ENCODE measurements at places on chromosomes 7 and 10.

DNA sequence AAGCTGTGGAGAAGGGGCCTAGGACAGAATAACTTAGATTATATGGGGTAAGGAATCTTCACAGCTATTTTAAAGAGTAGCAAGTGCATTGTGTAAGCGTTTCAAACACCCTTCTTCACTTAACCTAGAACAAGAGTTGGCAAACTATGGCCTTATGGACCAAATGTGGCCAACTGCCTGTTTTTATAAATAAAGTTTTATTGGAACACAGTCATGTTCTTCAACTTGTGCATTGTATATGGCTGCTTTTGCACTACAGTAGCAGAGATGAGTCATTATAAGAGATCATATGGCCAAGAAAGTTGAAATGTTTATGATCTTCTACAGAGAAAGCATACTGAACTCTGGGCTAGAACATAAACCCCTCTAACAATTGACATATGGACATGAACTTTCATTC is 187.8 kb downstream of the ETV1 start:
- DNase-seq = no peak

GRCh38 chr7:6360841-6361240 is 86.9 kb downstream of the DAGLB start:
- no peak for DNase-seq

GRCh38 chr10:17076626-17077345 is 52.8 kb downstream of the CUBN start:
- DNase-seq = no peak

DNA sequence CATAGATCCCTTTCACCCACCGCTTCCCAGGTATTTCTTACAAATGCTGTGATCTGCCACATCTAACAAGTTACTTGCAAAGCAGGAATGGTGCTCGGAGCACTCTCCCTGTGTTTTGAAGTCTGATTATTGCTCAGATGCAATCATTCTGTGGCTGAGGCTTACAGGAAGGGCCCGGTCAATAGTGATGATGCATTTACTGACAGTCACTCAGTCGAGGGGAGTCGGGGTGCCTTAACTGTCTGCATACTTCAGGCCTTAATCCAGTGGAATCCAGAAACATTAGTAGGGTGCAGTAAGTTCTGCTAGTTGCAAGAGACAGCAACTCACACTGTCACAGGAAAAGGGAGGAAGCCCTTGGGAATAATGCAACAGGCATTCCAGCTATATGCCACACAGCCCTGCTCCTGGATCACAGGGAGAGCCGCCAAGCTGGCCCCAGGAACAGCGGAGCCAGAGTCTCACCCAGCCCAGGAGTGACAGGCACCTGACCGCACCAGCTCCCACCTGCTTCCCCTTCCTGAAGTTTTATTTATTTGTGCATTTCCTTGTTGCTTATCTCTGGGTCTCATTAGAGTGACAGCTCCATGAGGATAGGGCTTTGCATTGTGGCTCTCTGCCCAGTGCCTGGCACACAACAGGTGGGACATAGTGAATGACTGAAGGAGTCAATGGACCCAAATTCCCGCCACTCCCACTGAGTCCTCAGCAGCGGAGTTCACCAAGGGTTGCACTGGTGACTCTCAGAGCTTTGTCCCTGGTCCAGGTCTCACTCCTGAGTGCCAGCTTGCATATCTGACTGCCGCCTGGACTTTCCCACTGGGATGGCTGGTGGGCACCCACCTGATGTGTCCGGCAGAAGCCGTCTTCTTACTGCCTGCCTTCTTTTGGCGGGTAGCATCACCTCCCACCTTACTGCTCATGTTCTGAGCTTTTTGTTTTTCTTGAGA is 212.5 kb upstream of the SH2B2 start:
- no peak for DNase-seq

- no peak for DNase-seq
These were observed 188.1 kb upstream of the MYO3A start for GRCh38 chr10:25745976-25746375.

GRCh38 chr10:31319602-31320549 is 860 bp downstream of the ZEB1 start:
- DNase-seq = peak; percentile 36

DNA sequence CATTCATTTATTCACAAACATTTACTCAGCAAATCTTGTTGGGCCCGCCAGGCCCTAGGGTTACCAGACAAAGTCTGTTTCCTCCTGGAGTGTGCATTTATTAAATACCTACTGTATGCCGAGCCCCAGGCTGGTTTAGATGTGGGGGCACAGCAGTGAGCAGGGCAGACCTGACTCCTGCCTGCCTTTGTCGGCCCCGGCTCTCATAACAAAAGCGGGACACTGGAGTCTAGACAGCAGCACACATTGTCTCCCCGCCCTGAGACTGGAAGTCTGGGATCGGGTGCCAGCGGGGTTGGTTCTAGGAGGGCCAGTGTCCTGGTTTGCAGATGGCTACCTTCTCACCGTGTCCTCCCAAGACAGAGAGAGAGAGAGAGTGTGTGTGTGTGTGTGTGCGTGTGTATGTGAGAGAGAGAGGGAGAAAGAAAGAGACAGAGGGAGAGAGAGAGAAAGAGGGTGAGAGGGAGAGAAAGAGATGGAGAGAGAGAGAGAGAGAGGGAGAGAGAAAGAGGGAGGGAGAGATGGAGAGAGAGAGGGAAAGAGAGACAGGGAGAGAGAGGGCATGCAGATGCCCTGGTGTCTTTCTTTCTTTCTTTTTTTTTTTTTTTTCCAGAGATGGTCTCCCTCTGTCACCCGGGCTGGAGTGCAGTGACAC is 25.9 kb downstream of the ELFN1 start:
- DNase-seq = no peak

- DNase-seq = no peak
These were observed 16.3 kb downstream of the MBL2 start for GRCh38 chr10:52756295-52756694.

DNA sequence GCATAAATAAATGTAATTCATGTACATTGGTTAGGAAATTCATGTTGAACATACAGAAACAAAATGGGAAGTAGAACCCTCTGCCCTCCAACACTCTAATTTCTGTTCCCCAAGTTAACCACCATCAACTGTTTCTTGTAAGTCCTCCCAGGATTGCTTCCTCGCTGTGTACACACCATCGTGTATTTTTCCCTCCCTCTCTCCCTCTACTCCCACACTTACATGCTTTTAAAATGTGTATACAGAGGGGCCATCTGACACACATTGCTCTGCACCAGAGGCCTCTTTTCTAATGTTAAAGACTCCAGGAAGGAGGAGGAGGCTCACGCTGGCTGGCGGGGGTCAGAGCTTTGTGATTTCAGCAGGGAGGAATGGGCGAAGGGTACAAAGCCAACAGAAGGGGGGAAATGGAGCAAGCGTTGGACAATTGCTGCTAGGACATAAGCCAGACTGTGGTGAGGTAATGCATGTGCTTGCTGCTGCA is 1.9 kb upstream of the EPHA1 start:
- DNase-seq = no peak

DNA sequence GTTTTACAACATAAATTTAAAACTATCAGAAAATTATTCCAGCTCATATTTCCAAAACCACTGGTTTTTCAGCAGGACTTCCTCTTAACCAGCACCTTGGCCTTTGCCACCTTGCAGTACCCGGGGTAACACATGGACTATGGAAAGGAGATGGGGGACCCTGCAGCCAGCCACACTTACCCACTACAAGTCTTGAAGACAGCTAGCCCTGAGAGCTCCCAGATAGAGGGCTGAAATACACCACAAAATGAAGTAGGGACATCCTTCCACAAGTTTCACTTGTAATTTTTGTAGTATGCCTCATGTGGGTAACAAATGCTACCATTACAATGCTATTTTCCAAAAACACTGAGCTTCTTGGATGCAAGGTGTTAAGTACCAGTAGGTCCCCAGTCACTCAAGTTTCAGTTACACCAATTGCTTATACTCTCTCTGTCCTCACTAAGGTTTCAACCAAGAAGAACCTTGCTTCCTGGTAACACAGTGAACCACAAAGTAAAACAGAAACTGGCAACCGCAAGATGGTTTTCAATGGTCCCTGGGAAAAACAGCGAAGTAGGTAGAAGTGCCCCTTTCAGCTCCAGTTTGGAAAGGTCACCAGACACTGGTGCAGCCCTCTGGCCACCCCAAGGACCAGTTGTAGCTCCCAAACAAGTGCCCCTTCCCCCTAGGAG is 110.9 kb downstream of the SGMS1 start:
- no peak for DNase-seq

DNA sequence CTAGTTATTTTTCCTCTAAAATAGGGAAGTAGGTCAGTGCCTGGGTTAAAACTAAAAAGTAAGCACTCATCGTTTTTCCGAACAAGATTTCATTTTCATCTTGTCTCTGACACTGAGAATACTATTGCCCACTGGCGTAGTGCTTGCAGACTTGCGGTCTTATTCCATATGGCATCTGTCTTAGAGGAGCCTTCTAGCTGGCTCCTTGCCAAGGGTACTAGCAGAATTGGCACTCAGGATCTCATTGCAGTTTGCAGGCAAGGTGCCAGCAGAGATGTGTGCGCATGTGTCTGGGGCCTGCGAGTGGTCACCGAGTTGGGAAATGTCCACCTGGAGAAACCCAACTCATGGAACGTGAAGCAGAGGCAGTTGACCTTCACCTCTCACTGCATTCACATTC is 143.4 kb downstream of the CELF2 start:
- no peak for DNase-seq

GRCh38 chr7:64687249-64687648 is 21.3 kb downstream of the ZNF107 start:
- DNase-seq = no peak
